ENCODE measurements at places on chromosomes 11 and 22. TPM values are rescaled to one million over a fixed set of nuclear protein-coding genes. Genes with fewer than 3 reads are reported as not detected.

Gene C11orf16
- total RNA-seq: not detected

Gene OR51B5
- not detected for total RNA-seq

Gene GGTLC3
- not detected for total RNA-seq

Gene PRSS23
- not detected for total RNA-seq

Gene SHISAL1
- total RNA-seq: not detected

Gene SLC22A12
- not detected for total RNA-seq

Gene ARHGAP20
- 0.17 TPM for total RNA-seq

DNA sequence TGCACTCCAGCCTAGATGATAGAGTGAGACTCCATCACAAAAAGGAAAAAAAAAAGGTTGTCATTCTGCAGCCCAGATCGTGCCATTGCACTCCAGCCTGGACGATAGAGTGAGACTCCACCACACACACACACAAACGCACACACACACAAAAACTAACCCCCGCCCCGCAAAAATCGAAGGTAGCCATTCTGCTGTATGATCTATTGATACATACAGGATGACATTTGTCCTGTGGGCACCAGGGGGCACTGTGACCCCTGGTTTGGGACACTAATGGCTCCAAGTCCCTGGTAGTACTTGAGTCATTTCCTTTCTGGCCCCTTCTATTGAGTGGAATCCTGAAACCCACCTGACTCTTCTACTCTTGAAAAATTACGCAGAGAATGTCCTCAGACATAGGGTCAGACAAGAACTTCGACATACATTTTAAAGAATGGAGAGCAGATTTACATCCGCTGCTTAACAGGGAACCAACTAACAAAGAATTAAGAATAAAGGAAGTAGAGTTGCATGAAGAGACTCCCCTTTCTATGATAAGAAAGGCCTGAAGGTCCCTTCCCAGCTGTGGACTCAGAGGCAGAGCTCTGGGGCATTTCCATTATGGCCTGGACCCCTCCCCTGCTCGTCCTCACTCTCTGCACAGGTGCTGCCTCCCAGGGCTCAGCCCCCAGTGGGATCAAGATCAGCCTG, 35.0 kb upstream of the PRAME start:
- DNase-seq: peak; percentile 31

- no peak for DNase-seq
Observed at GRCh38 chr11:102879801-102880200, 5.0 kb upstream of the MMP12 start.

- DNase-seq: no peak
Observed at GRCh38 chr11:75238595-75239440, 1.8 kb upstream of the TPBGL start.

- DNase-seq: no peak
Observed at GRCh38 chr22:33875316-33875715, 45.0 kb downstream of the LARGE1 start.

DNA sequence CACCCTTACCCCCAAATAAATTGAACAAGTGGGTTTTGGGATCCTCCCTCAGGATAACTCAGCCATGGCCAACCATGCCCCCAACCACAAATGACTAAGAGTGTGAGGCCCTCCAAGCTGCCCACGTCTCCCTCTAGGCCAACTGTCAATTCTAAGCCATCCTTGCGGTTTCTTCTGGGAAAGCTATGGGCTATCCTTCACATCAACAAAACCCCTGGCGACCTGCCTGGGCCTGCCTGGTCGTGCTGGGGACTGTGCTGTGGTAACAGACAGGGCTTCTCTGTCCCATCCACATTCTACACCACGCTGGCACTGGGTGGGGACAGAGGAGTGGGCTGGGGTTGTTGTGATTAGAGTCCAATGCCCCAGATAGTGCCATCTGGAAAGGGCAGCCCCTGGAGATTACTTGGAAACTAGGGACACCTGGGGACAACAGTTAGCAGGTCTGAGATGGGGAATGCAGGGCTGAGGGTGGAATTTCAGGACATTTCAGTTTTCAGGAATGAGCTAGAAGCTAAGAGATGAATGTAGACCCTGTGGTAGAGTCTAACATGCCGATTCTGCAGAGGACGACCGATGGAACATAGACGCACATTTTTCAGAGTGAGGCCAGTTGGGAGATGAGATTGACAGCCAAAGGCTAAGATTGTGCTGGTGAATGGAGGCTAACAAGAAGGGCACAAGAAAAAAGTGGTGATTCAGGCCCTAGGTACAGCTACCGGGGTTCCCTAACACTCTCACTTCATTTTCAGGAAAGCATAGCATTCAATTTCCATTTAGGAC, 131.9 kb downstream of the RASSF10 start:
- no peak for DNase-seq

DNA sequence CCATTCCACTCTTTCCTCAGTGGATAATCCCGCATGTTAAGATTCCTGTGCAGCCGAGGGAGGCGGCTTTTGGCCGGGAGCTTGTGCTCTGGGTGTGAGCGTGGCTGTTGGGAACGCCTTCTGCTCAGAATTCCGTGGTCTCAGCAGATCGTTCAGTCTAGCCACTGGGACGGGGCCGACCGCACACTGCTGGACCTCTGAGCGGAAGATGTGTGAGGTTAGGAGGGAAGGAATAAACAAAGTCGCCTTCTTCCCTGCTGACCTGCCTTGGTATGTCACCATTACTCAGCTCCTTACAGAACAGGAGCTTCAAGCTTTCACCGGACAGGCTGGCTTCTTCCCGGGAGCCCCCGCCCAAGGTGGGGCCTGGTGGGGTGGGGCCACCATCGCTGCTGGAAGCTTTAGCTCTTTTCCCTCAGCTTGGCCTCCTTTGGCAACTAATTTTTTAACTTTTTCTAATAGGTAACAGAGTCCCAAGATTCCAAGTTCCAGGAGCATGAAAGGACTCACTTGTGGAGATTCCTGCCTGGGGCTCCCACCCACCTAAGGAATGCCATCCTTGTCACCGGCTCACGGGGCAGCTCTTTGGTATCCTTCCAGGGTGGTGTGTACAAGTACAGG, 22.5 kb upstream of the SEPTIN5 start:
- no peak for DNase-seq

DNA sequence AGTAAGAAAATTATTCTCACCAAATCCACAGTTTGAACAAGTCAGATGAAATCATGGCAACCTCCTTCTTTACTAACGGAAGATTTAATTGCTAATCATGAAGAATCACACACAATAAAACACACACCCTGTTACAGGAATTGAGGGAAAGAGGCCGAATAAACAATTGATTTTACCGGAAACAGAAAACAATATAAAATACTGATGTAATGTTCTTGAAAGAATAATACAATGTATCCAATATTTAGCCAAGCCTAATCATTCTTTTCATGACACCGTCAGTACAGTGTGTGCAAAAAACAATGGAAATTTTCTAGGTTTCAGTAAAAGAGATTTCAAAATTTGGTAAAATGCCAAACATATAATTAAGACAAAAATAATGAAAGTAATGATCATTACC, 23.4 kb downstream of the ASRGL1 start:
- DNase-seq: no peak

DNA sequence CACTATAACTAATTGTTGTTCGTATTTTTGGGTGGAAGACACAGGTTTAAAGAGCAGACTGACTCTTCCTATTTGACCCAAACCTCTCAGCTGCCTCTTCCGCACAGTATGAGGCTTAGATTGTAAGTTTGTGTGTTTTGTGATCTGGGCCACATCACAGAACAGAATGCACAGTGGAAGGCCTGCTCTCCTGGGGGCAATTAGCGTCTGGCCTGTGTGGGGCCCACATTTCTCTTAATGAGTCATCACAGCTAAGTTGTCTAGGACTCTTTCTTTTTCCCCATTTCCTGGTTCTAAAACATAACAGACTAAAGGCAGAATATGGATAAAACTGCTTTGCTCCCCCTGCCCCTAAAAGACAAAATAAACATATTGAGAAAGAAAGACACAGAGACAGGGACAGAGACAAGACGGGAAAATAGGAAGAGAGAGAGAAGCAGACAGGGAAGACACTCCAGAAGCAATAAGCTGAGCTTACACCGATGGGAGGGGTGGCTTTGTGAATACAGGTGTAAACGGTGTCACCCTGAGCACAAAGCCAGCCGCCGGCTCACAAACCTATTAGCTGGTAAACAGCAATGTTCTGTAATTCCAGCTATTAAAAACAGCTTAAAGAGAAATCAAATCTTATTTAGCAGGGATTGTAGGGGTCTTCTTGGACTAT, 127.4 kb upstream of the OPCML start:
- DNase-seq: no peak

DNA sequence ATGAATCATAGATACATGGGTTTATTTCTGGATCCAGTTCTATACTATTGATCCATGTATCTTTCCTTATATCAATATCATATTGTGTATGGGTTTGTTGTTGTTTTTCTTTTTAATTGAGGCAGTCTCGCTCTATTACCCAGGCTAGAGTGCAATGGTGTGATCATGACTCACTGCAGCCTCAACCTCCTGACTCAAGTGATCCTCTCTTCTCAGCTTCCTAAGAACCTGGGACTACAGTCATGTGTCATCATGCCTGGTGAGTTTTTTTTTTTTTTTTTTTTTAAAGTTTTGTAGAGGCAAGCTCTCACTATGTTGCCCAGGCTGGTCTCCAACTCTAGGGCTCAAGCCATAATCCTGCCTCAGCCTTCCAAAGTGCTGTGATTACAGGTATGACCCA, 1589.4 kb upstream of the TENM4 start:
- DNase-seq: no peak

GRCh38 chr11:65586676-65587075, 8.9 kb downstream of the KCNK7 start:
- DNase-seq: no peak

Measured in CD4-positive, alpha-beta memory T cell (primary cell).